Dermis microvascular lymphatic vessel endothelial cell (primary cell): ENCODE measurements at places on chromosomes 6 and 20. TPM values are rescaled to one million over a fixed set of nuclear protein-coding genes. Genes with fewer than 3 reads are reported as not detected.

Gene PRR18
- not detected in 2 replicates for total RNA-seq

Gene TMEM217
- total RNA-seq = 8.6 and 11.3 TPM in 2 replicates

Gene RSPH4A
- 0.51 and 0.89 TPM in 2 replicates for total RNA-seq

Gene CLPSL1
- total RNA-seq = not detected in 2 replicates

Gene KIF25
- total RNA-seq = under 0.01 TPM in 1 of 2 replicates, not detected in the other
